ENCODE measurements at places on chromosomes 6 and 20.
A peak's percentile ranks its signal among the peaks of the same experiment; 100 is the strongest.

- DNase-seq = peak; percentile 51
These were observed 592.3 kb downstream of the PKHD1 start for GRCh38 chr6:51495096-51495495.

DNA sequence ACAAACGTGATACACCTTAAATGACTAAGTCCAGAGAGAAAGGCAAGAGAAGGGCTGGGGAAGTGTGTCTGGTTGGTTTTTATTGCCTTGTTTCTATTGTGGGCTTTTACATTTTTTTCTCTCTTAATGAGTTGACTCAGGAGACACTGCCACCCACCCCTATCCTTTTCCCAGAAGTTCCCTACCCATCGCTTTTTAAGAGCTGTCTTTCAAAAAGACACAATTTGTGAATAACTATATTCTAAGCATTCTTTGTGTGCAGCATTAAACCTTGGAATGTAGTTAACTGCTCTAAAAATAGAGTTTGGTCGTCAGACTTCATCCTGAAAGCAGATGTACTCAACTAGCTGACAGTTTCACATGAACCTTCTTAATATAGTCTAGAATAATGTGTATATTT lies 174.9 kb downstream of the ISM1 start:
- DNase-seq = peak; percentile 28

GRCh38 chr20:40815156-40816038 lies 126.4 kb upstream of the MAFB start:
- no peak for DNase-seq

- peak; percentile 95 for DNase-seq
These were observed 29.2 kb upstream of the EXOC2 start for GRCh38 chr6:722077-722524.

DNA sequence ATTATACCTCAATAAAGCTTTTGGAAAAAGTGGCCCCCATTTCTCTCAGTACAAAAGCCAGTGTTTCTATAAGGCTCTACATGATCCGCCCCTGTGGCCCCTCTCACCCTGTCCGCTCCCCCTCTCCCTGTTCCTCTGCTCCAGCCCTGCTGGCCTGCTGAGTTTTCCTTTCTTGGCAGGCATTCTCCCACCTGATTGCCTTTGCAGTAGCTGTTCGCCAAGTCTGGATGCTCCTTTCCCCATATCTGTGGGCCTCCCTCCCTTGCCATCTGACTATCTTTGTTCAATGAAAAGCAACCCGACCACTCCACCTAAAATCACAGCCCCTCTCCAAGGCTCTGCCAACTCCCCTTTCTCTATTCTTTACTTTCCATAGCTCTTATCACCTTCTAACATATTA lies 33.2 kb downstream of the CDH22 start:
- no peak for DNase-seq

DNA sequence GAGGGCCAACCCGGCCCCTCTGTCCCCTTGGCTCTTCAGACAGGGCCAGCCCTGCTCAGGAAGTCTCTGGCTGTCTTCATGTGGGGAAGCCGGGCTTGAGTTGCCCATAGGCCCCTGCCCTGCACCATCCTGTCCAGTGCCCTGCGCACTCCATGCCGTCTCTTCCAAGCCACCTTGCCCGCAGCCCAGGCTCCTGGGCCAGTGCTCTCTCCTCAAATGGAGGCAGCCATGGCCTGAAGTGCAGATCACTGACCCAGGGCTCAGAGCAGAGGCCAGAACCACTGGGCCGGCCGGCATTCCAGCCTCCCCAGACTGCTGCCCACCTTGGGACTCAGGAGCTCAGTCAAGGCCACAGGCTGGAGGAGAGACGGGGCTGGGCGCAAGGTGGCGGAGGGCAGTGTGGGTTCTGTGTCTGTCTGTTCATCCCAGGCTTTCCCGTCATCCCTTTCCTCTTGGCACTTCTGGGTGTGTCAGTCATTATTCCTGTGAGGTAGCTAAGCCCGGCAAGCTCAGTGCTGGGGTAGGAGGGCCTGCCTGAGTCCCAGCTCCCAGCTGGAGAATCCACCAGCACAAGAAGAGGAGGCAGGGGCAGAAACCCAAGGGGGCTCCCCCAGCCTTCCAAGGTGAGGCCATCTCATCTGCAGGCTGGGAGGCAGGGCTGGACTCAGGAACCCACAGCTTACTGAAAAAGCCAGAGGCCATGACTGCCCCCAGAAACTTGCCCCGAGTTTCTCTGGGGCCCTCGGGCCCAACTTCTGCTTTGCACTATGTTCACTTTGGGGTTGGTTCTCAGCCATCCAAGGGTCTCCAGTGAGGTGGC lies 22.4 kb downstream of the SDCBP2 start:
- DNase-seq = no peak

- DNase-seq = no peak
These were observed 303.4 kb downstream of the TAF4 start for GRCh38 chr20:61762167-61762710.

DNA sequence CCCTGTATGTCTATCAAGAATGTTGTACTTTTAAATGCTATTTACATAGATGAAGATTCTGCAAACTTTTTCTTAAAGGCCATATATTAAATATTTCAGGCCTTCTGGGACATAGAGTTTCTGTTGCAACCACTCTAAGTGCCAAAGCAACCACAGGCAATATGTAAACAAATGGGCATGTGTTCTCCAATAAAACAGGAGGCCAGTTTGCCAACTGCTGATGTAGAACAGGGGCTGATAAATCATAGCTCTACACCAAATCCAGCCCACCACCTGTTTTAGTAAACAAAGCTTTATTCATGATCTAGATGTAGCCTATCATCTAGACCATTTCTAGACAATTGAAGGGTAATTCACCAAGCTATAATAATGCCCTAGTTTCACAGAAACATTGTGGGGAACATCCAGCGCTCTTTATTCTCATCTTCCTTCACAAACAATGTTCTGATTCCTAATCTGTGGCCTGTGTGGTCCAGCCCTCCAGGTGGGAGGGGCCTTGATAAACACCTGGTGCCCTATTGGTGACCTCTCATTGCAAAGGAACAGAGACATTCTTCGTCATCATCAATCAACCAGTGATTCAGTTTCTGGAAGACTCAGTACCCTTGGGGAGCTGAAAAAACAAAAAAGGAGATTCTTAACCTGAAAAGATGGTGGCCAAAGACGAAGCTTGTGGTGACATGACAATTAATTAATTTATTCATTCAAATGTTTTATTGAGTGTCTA lies 80.2 kb downstream of the PREP start:
- no peak for DNase-seq
